Psoas muscle (tissue), 8 donors: ENCODE measurements at places on chromosomes 12 and 14. TPM values are rescaled to one million over a fixed set of nuclear protein-coding genes. Genes with fewer than 3 reads are reported as not detected.

RERG gene
- polyA plus RNA-seq = 1.9 TPM

ZBTB39 gene
- 1.4 TPM for polyA plus RNA-seq

OR4Q3 gene
- not detected for polyA plus RNA-seq

NFE2 gene
- 0.18 TPM for polyA plus RNA-seq

ARMH4 gene
- 0.17 TPM for polyA plus RNA-seq

EIF2S3B gene
- 0.37 TPM for polyA plus RNA-seq

SPATS2 gene
- polyA plus RNA-seq = 4.4 TPM

SERPINA3 gene
- 45.7 TPM for polyA plus RNA-seq

RNASE3 gene
- polyA plus RNA-seq = not detected

ACOT4 gene
- polyA plus RNA-seq = 0.16 TPM

CELA1 gene
- not detected for polyA plus RNA-seq

CBLN3 gene
- polyA plus RNA-seq = 0.70 TPM

MYH7 gene
- polyA plus RNA-seq = 1,035 TPM

KLHL33 gene
- 2.8 TPM for polyA plus RNA-seq

RNASE7 gene
- polyA plus RNA-seq = not detected

ERBB3 gene
- 0.13 TPM for polyA plus RNA-seq

RAD51AP1 gene
- polyA plus RNA-seq = 0.48 TPM

REM2 gene
- 0.18 TPM for polyA plus RNA-seq

WNT1 gene
- polyA plus RNA-seq = not detected

CCER1 gene
- polyA plus RNA-seq = not detected

BRI3BP gene
- polyA plus RNA-seq = 2.3 TPM

METTL1 gene
- 19.0 TPM for polyA plus RNA-seq

MGP gene
- polyA plus RNA-seq = 83.5 TPM

KRT71 gene
- polyA plus RNA-seq = not detected

ITGA7 gene
- polyA plus RNA-seq = 51.8 TPM

ST8SIA1 gene
- polyA plus RNA-seq = 0.06 TPM
